Mesenchymal stem cell (in vitro differentiated cells and primary cell): ENCODE measurements at places on chromosomes 6 and 20.

DNA sequence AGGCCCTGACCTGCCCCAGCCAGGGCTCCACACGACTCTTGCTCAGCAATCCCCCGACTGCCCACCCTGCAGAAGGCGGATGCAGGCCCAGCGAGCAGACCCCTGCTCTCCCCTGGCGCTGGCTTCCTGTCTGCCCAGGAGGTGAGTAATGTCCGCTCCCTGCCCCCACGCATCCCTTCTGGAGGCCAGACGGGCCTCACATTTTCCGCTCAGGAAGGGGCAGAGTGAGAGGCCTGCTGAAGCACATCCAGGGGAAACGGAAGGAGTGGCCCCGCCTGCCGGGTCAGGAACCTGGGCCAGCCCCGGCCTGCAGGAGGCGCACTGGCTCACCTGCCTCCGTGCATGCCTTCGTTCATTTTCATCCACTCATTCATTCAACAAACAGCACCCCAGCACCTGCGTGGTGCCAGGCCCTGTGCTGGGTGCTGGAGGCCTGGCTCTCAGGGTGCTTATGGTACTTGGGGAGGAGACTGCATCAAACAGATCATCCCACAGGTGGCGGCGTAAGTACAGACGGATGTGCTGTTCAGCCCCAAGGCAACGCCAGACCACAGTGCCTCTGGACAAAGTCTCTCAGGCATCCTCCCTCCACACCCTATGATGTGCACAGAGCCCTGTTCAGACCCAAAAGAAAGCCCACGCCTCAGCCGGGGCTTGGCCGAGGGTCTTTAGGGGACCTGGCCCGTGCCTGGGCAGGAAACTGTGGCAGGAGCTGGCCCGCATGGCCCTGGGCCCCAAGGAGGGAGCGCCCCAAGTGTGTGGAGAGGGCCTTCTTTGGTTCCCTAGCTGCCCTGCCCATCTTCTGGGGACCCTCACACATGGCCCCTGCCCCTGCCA is 112.1 kb downstream of the ASXL1 start:
- DNase-seq: peak; percentile 96
- no peaks in the 10 kb centered on the region for H3K27me3 ChIP-seq
- H3K36me3 ChIP-seq: peaks cover 79% of the 10 kb centered on the region
- peak overlapping the region; percentile 97 for H3K27ac ChIP-seq

DNA sequence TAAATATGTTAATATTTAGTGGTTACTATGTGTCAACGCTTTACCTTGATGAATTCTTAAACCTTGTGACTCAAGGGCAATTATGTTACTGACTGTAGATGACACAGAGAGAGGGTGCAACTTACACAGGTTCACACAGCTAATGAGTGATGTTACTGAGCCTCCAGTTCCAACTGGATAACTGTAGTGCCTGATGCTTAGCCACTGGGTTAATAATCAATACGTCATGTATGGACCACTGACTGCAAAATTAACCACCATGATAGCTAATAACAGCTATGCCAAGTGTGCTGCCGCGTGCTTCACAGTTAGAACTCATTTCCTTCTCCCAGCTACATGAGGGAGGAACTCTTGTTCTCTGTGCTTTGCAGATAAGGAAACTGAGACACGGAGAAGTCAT is 45.4 kb downstream of the SIRPA start:
- H3K4me3 ChIP-seq: no peak overlapping the region
- no peaks in the 10 kb centered on the region for H3K27me3 ChIP-seq
- H3K36me3 ChIP-seq: peaks cover 38% of the 10 kb centered on the region
- no peak for DNase-seq
- no peak overlapping the region for H3K27ac ChIP-seq

- no peak overlapping the region for H3K27ac ChIP-seq
- no peak for DNase-seq
- no peaks in the 10 kb centered on the region for H3K4me1 ChIP-seq
- H3K4me3 ChIP-seq: peak overlapping the region; percentile 39
- peaks cover 9% of the 10 kb centered on the region for H3K36me3 ChIP-seq
- H3K27me3 ChIP-seq: no peaks in the 10 kb centered on the region
Measured at GRCh38 chr6:132304891-132305305, 96.4 kb downstream of the MOXD1 start.

GRCh38 chr6:48840896-48841295 is 622.2 kb downstream of the MMUT start:
- H3K36me3 ChIP-seq: no peaks in the 10 kb centered on the region
- DNase-seq: no peak
- no peaks in the 10 kb centered on the region for H3K4me1 ChIP-seq
- H3K27ac ChIP-seq: no peak overlapping the region
- H3K4me3 ChIP-seq: no peak overlapping the region

DNA sequence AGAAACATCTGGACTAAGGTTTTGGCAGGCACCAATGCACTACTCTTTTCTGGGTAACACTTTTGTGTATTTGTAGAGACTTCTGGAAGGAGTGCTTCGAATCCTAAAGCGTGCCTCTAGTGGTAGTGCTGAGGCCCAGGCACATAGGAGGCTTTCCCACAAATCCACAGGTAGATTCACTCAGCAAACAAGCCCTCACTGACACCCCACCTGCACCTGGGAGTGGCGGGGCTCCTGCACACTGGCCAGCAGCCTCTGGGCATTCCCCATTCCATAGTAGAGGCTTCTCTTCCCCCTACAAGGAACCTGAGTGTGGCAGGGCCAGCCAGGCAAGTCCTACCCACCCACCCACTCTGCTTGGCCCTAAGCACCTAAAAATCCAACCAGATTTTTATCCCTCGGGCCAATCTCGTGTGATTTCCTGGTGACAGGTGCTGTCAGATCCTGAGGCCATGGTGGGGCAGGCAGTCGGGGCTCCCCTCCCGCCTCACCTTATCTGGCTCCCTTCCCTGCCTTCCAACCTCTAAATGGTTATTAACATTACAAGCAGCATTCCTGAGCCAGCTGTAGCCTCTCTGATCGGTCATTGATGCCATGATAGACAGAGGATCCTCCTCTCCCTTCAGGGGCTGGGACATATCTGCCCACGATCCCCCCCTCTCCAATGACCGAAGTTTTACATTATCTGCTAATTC is 82.4 kb downstream of the SLC2A10 start:
- no peak for DNase-seq
- no peaks in the 10 kb centered on the region for H3K27me3 ChIP-seq

DNA sequence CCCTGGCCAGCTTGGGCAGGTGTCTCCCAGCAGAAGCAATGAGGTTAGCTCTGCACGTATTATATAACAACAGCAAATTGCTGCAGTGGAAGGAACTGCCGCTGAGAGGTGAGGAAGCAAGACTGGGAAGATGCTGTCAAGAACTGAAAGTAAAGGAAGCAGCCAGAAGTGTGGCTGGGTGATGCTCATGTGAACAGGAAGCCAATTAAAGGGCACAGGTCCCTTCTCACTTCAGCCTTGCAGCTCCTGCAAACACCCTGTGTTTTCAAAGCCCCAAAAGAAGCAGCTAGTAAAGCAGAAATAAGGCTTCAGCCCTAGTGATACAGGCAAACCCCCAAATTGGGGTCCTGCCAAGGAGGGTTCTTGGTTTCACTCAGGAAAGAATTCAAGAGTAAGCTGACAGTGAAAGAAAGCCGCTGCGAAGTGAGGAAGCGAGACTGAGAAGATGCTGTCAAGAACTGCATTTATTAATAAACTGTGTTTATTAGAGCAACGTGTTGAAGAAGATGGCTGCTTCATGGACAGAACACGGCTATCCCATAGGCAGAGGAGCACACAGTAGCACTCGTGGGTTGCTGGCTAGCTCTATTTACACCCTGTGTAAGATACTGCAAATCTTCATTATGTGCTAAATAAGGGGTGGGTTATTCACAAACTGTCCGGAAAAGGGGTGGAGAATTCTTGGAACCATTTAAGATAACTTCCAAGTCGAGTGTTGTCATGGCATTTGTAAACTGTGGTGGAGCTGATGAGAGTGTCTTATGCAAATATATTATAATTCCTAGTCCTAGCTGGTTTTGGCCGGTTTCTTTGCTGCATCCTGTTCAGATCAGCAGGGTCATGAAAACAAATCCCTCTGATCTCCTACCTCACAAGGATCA is 152.2 kb downstream of the LINC00237 start:
- no peaks in the 10 kb centered on the region for H3K36me3 ChIP-seq
- no peak overlapping the region for H3K4me3 ChIP-seq
- H3K4me1 ChIP-seq: no peaks in the 10 kb centered on the region
- no peaks in the 10 kb centered on the region for H3K27me3 ChIP-seq
- no peak overlapping the region for H3K27ac ChIP-seq
- no peak for DNase-seq

DNA sequence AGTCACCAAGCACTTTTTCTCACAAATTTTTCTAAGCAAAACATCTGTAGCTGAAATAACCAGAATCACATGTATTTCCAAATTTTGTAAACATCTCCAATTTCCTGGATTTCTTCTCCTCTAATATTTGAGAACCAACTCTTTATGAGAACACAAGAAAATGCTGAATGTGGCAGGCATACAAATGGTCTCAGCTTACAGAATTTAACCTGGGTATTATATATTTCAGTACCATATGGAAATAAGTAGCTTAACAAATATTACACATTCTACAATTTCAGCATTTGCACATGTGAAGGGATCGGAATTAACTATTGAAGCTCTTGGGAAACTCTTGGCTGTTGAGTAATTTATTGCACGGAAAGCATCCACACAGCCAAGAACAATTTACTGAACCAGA is 92.5 kb downstream of the TBXT start:
- no peaks in the 10 kb centered on the region for H3K36me3 ChIP-seq
- no peaks in the 10 kb centered on the region for H3K27me3 ChIP-seq
- peaks cover 3% of the 10 kb centered on the region for H3K4me1 ChIP-seq
- no peak overlapping the region for H3K4me3 ChIP-seq
- no peak for DNase-seq

DNA sequence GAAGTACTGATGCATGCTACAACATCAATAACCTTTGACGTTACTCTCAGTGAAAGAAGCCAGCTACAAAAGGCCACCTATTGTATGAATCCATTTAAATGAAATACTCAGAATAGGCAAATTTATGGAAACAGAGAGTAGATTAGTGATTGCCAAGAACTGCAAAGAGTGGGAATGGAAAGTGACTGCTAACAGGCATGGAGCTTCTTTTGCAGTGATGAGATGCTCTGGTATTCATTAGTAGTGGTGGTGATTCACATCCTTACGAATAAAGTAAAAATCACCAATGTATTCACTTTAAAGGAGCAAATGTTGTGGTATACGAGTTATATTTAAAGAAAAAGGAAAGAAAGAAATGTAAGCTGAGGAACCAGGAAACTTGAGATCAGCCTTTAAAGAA is 126.8 kb upstream of the SAMD5 start:
- H3K36me3 ChIP-seq: no peaks in the 10 kb centered on the region
- no peak for DNase-seq
- peaks cover 1% of the 10 kb centered on the region for H3K4me1 ChIP-seq
- no peak overlapping the region for H3K4me3 ChIP-seq
- H3K27me3 ChIP-seq: no peaks in the 10 kb centered on the region
- no peak overlapping the region for H3K27ac ChIP-seq

GRCh38 chr20:25042531-25043498 is 15.1 kb downstream of the ACSS1 start:
- H3K4me1 ChIP-seq: peaks cover 26% of the 10 kb centered on the region
- H3K36me3 ChIP-seq: peaks cover 11% of the 10 kb centered on the region
- peak overlapping the region; percentile 7 for H3K4me3 ChIP-seq
- no peak for DNase-seq
- no peak overlapping the region for H3K27ac ChIP-seq

- no peak overlapping the region for H3K4me3 ChIP-seq
- H3K36me3 ChIP-seq: no peaks in the 10 kb centered on the region
- DNase-seq: peak; percentile 39
- no peak overlapping the region for H3K27ac ChIP-seq
- peaks cover 5% of the 10 kb centered on the region for H3K27me3 ChIP-seq
Measured at GRCh38 chr6:107977283-107977682, 19.3 kb upstream of the SEC63 start.

- no peak overlapping the region for H3K4me3 ChIP-seq
- no peaks in the 10 kb centered on the region for H3K4me1 ChIP-seq
- H3K27me3 ChIP-seq: no peaks in the 10 kb centered on the region
- no peaks in the 10 kb centered on the region for H3K36me3 ChIP-seq
- no peak overlapping the region for H3K27ac ChIP-seq
- no peak for DNase-seq
Measured at GRCh38 chr6:126811321-126811720, 307.1 kb upstream of the RSPO3 start.

GRCh38 chr6:43833223-43833995 is 63.4 kb downstream of the VEGFA start:
- peak; percentile 74 for DNase-seq
- H3K4me1 ChIP-seq: peaks cover 26% of the 10 kb centered on the region
- H3K4me3 ChIP-seq: no peak overlapping the region
- peaks cover 33% of the 10 kb centered on the region for H3K27me3 ChIP-seq
- no peak overlapping the region for H3K27ac ChIP-seq

- no peak for DNase-seq
- H3K27ac ChIP-seq: no peak overlapping the region
- H3K27me3 ChIP-seq: no peaks in the 10 kb centered on the region
- peaks cover 30% of the 10 kb centered on the region for H3K4me1 ChIP-seq
- peak overlapping the region; percentile 88 for H3K4me3 ChIP-seq
- H3K36me3 ChIP-seq: peaks cover 53% of the 10 kb centered on the region
Measured at GRCh38 chr20:45892828-45893500, 1.8 kb downstream of the CTSA start.

DNA sequence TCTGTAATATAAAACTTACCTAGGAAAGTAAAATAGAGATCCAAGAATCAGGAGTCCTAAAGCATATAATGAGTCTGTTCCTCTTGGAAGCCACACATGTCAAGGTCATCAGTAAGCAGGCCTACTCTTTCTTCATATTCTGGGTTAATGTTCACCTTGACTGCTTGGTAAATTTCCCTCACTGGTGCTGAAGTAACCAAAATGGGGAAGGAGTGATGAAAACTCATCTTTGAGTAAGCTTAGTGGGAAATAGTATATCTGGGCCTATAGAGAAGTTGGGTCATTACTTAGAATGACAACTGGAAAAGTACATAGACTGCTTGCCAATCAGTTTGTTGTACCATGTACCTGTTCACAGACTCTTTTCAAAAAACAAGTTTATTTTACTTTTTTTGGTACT is 6.6 kb downstream of the TSPYL4 start:
- H3K36me3 ChIP-seq: peaks cover 7% of the 10 kb centered on the region
- no peaks in the 10 kb centered on the region for H3K27me3 ChIP-seq
- no peak for DNase-seq
- peaks cover 10% of the 10 kb centered on the region for H3K4me1 ChIP-seq
- no peak overlapping the region for H3K27ac ChIP-seq

DNA sequence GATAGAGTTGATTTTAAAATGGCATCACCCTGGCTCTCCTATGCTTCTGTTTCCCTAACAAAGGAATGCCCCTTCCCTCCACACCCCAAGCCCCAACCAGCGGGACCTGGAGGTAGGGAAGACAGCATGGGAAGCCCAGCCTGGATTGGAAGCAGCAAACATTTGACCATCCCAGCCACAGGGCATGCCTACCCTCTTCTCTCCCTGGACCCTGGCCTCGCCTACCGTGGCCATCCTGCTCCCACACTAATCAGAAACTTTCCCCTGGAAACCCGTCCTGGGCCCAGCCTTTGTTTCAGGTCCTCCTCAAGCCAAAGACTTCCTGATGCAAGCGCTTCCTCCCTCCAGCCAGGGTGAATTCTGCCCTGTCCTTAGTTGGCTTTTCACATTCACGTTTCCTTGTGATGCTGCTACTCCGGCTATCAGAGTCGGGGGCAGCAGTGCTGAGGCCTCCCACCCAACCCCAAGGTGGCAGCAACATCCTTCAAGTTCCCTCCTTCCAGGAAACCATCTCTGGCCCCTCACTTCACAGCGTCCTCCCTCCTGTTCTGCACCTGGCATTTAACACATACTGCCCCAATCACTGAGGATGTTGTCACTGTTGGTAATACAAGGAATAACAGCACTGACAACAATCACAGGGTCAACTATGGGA is 18.2 kb upstream of the ANGPT4 start:
- DNase-seq: no peak
- no peaks in the 10 kb centered on the region for H3K4me1 ChIP-seq
- H3K27me3 ChIP-seq: peaks cover 8% of the 10 kb centered on the region
- H3K36me3 ChIP-seq: no peaks in the 10 kb centered on the region
- H3K27ac ChIP-seq: no peak overlapping the region
- H3K4me3 ChIP-seq: no peak overlapping the region
